ENCODE measurements at places on chromosomes 3 and 15. TPM values are rescaled to one million over a fixed set of nuclear protein-coding genes. Genes with fewer than 3 reads are reported as not detected.

CLDN16 gene
- total RNA-seq = not detected

TMEM266 gene
- not detected for total RNA-seq

KBTBD12 gene
- not detected for total RNA-seq

PPP2R3A gene
- total RNA-seq = 10.5 TPM

PLCL2 gene
- total RNA-seq = 1.1 TPM

CSTA gene
- total RNA-seq = 486 TPM

MESP1 gene
- total RNA-seq = 0.78 TPM

CFAP100 gene
- total RNA-seq = not detected

NUP210 gene
- total RNA-seq = 0.04 TPM

ACOX2 gene
- total RNA-seq = 0.39 TPM

THRB gene
- 0.84 TPM for total RNA-seq

SLC51A gene
- total RNA-seq = not detected

APOD gene
- total RNA-seq = 0.23 TPM

CCR2 gene
- not detected for total RNA-seq

FAM81A gene
- total RNA-seq = 0.04 TPM

ARL14 gene
- not detected for total RNA-seq

CYP8B1 gene
- total RNA-seq = not detected

ATP13A4 gene
- not detected for total RNA-seq

C3orf85 gene
- total RNA-seq = not detected

STAB1 gene
- under 0.01 TPM for total RNA-seq

MORC1 gene
- total RNA-seq = not detected

Data from hair follicular keratinocyte (primary cell).